BE2C (cell line): ENCODE measurements at places on chromosomes 16 and 17.

- peak; percentile 50 for DNase-seq
These were observed 55.9 kb downstream of the MYO18A start for GRCh38 chr17:29124135-29124924.

- no peak for DNase-seq
These were observed 3.9 kb downstream of the CARMIL2 start for GRCh38 chr16:67648764-67649407.

- peak; percentile 83 for DNase-seq
These were observed 563 bp upstream of the ZKSCAN2 start for GRCh38 chr16:25257956-25258860.

- DNase-seq = no peak
These were observed 39.7 kb downstream of the CUEDC1 start for GRCh38 chr17:57915544-57915943.

DNA sequence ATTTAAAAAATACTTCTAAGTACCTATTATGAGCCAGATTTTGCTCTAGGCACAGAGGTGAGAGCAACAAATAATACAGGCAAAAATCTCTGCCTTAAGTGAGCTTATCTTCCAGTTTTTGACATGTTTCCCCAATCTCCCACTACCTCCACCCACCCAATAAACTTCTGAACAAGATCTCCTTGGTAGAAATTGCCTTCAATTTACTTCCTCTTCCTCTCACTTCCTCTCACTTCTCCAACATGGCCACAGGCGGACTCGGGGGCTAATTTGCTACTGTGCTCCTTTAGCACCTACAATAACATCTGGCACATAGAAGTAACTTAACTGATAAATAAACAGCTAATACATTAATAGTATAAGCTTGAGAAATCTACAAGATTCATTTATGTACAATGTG is 82.6 kb downstream of the CACNG1 start:
- no peak for DNase-seq

GRCh38 chr16:8583732-8584131 is 6.6 kb downstream of the TMEM114 start:
- DNase-seq = peak; percentile 24

DNA sequence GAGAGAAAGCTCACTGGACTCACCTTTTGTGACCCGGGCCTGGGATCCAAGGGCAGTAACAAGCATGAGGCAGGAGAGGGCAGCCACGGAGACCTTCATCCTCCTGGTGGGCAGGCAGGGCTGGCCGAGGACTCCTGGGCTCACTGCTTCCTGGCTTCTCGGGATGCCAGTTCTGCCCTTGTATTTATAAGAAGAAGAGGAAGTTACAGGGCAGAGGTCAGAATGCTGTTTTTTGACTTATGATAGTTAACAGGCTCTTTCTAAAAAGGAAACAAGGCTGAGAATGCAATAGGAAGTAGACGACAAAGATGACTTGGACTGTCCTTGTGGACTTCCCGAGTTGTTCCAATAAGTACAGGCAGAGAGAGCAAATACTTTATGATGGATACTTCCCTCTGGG is at the start of gene CCL23:
Gene CCL23 (minus strand): TSS at position 174 of the 400 bp plus-strand sequence. CDS start 75 bp downstream, at position 99.
- DNase-seq = no peak

GRCh38 chr16:79411357-79411756 is 189.2 kb downstream of the MAF start:
- DNase-seq = no peak

DNA sequence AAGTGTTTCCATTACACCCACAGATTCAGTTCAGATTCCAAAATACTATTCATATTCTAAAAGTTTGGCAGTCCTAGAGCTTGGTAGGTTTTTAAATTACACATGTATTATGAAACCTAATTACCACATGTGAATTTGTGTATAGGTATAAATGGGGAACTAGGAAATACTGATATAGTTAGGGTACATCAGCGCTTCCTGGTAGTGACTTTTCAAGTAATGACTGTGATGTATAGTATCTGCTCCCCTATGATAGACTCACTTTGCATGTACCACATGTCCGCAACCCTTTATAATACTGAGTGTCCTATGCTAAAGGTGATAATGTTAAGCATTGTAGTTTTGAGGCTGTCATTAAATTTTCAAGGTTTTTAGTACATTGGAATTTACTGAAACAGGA is 22.9 kb downstream of the CDK12 start:
- DNase-seq = no peak
